Fibroblast of the aortic adventitia (primary cell): ENCODE measurements at places on chromosomes 16 and 17.

GRCh38 chr16:79943736-79944135 is 343.2 kb upstream of the MAF start:
- DNase-seq = no peak

DNA sequence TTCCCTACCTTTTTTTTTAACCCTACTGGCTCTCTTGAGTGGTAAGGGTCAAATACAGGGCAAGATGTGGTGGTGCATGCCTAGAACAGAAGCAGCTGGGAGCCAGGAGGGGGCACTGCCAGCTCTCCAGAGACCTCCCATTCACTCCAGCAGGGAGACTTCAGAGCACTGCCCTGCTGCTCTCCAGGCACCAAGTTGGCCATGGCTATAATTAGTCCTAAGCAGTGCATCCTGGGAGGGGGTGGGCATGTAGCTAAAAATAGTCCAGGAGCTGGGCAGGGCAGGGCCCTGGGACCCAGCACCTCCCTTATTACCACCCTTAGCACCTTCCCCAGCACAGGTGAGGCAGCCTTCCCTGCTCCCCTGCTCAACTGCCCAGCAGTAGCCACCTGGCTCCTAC is 3.5 kb downstream of the CORO6 start:
- DNase-seq = peak; percentile 33

DNA sequence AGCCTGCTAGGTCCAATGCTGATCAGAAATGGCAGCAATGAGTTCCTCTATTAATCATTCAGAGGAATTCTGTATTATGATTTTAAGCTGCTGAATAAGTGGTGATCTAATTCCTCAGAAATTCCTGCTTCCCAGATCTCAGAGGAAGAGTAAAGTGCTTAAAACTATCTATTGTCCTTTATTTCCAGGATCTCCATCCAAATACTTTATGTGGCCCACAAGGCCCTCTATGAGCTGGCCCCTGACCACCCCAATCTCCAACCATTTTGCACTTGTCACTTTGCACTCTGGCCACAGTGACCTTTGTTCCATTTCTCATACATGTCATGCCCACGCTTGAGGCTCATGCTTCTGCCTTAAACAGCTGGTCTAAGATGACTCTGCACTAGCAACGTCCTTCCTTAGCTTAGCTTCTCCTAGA is 93.7 kb downstream of the CA10 start:
- DNase-seq = no peak

DNA sequence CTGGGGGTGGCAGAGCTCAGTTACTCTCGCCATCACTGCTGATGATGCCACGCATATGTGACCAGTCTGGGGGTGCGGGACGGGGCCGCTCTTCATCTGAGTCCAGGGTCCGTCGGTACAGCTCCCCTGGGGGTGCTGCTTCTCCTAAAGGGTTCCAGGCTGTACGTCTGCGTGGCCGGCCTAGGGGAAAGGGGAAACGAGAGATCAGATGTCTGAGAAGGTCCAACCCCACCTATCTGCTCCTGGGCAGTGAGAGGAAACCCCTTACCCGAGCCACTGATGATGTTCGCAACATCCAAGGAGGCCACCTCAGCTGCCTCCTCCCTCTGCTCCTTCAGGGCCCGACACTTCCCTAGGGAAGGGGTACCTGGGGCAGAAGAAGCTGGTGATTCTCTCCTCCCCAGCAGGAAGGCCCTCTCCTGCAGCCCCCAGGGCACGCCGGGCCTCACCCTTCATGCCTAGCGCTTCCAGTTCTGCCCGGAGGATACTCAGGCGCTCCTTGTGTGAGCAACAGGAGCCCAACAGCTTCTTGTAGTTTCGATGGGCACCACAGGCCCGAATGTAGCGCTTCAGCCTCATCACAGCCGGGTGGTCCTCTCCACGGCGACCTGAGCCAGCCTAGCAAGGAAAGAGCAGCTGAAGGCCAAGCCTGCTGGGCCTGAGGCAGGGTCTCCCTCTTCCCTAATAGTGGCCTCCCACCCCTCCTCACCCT is 2.1 kb downstream of the HIRIP3 start:
- no peak for DNase-seq

GRCh38 chr16:11252482-11252931 is 3.5 kb downstream of the SOCS1 start:
- no peak for DNase-seq

DNA sequence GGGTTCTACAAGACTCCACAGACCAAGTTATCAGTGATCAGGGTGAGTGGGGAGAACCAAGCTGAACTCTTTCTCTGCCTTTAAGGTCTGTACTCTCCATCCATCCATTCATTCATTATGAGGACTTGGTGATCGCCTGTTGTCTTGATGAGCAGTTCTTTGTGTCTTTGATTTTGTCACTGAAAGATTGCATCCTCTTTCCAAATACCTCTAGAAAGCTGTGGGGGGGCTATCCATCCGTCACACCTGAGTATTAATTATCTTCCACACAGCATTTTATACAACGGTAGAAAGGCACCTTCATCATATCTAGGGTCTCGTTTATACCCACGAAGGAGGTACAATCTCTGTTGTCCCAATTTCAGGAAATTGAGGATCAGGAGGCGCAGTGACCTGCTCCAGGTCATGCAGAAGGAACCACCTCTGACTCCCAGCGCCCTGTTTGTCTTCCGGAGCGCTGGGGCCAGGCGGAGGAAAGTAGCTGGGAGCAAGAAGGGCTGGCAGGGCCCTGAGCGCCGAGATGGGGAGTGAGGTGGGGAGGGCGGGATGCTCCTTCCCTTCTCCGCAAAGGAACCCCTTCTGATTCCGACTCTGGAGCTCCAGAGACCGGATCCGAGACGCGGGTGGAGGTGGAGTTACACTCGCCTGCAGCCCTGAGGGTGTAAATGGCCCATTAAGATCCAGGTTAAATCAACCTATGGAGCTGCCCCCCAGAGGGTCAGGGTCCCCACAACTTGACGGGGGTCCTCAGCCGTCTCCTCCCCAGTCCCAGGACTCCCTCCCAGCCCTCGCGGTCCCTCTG is 605 bp upstream of the ABAT start:
- DNase-seq = peak; percentile 5

- DNase-seq = no peak
Observed at GRCh38 chr17:32487473-32488176, 832 bp downstream of the CDK5R1 start.

DNA sequence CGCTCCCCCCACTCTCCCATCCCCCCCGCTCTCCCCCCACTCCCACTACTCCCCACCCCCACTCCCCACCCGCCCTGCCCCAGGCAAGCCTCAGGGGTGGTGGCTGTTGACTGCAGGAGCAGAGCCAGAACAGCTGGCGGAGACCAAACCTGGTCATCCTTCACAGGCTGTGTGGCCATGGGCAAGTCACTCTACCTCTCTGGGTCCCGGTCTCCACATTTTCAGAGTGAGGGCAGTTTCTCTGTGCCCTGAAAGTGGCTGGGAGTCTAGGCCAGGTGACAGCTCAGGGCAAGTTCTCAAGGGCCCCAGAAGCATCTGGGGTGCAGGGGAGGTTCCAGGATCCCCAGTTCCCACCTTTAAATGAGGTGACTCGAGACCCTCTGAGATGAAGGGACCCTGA is 15.1 kb upstream of the BAHCC1 start:
- DNase-seq = no peak

GRCh38 chr17:40854175-40854814 is 12.7 kb downstream of the KRT12 start:
- peak; percentile 88 for DNase-seq

DNA sequence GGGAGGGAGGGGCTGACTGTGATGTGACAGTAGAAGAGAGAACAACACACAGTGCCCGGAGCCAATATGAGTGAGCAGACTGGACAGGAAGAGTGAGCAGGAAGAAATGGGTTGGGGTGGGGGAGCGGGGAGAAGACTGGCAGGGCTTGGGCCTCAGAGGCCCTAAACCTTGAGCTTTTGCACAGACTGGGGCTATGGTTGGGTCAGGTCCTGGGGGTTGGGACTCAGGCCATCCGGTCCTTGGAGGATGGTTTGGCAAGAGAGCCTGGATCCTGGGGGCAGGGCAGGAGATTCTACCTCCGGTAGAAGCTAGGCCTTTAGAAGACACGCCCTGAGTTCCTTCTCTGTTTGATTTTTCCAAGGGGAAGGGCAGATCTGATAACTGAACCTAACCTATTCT is 1.1 kb downstream of the CAMTA2 start:
- no peak for DNase-seq
